ENCODE measurements at places on chromosomes 2 and 18.

DNA sequence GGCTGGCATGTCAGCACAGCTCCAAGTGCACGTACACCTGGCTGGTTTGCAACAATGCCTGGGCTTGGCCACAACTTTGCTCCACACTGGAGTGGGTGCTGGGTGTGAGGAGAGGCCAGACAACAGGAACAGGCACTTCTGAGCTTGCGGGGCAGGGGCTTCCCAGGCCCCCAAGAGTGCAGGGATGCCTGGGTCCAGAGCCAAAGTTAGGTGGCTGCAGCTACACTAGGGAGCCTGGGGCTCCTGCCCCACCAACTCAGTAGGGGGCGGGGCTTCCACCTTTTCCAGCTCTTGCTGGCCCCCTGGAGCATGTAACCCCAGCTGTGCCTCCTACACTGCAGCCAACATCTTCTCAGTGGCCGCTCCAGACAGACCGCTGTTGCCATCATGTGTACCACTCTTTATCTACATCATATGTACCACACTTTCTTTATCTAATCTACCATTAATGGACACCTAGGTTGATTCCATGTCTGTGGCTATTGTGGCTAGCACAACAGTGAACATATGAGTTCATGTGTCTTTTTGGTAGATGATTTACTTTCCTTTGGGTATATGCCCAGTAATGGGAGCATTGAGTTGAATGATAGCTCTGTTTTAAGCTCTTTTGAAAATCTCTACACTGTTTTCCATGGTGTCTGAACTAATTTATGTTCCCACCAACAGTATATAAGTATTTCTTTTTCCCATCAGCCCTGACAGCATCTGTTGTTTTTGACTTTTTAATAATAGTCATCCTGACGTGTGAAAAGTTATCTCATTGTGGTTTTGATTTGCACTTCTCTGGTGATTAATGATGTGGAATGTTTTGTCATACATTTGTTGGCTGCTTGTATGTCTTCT lies 87.9 kb downstream of the ZNF804A start:
- DNase-seq, result no peak

DNA sequence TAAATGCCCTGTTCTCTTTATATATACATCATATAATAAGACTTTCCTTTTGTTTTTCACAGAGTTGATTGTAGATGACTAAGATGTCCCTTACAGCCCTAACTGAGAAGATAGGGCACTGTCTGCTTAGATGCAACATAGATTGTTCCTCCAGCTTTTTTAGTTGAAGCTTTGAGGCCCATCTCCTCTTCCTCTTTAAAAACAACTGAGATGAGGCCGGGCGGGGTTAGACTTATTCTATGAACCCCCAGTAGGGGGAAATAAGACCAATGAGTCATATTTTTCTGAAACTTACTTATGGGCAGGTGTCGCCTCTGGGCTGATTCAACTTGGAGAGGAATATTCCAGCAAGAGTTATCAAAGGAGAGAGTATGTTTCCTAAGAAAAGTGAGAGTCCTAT lies 84.6 kb downstream of the FBXO15 start:
- DNase-seq, result no peak

DNA sequence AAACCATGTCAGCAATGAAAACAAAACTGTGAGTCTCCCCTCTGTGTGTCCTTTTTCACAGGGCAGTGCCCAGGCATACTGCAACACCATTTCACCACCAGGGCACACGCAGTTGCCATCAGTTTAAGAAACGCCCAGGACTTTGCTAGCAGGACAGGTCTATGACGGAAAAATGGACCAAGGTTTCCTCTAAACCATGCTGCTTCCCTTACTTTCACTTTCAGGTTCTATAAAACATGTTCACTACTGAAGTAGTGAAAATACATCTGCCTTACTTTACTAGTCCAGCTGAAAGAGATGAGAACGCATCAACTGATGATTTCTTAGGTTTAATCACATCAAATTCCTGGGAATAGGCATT lies 110.5 kb downstream of the TCF4 start:
- DNase-seq, result no peak

DNA sequence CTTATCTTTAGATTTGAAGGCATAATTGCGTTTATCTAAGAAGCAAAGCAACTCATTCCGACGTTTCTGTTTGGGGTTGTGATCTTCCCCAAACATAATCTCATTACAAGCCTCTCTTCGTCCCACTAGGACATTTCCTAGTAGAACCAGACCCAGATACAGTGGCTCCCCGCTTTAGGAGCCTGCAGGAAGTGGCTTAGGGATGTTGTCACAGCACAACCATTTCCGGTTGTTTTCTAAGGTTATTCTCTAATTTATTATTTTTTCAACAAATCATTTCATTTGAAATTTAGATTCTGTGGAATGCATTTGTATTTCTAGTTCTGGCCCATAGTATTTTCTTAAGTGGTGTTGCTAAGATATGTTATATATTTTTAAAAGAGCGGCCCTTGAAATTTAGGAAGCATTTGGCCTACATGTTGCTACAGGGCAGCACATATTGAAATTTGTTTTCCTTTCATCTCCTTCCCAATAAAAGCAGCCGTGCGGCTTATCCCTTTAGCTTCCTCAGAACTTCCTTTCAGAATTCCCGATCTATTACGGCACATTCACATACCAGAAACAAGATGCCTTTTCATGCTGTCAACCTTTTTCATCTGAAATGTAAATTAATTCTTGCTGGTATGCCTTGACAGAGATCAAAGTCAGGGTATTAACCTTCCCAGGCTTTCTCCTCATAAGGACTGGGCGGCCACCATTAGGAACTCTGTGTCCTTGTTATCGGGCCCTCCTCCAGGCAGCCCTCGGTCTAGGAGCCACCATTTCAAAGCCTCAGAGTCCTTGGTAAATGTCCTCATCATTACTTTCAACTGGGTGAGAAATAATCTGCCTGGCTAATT lies 210.9 kb upstream of the SP5 start:
- DNase-seq, result no peak

DNA sequence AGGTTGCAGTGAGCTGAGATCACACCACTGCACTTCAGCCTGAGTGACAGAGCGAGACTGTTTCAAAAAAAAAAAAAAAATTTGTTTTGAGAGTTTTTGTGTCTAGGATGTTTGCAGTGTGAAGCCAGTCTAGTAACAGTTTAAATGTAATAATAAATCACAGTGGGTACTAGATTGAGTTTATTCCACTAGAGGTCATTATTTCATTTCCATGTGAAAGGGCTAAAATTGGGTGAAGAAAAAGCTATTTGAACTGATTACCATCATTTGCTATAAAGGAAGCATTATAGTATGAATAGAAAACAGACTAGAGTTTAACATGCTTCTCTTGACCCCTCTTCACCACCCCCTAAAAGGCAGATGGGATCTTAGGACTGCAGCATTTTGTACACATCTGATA lies 20.3 kb downstream of the SNRPD1 start:
- DNase-seq, result no peak

GRCh38 chr2:229350883-229351282 lies 79.8 kb upstream of the PID1 start:
- no peak for DNase-seq

GRCh38 chr2:220893411-220893810 lies 678.7 kb downstream of the EPHA4 start:
- no peak for DNase-seq

- no peak for DNase-seq
Observed at GRCh38 chr2:141923657-141924056, 207.2 kb downstream of the LRP1B start.

- DNase-seq, result peak; percentile 20
Observed at GRCh38 chr2:229230911-229231310, 40.2 kb downstream of the PID1 start.

GRCh38 chr2:105903051-105903674 lies 158.5 kb downstream of the NCK2 start:
- DNase-seq, result no peak

- peak; percentile 48 for DNase-seq
Observed at GRCh38 chr2:190088917-190089316, 26.4 kb upstream of the MSTN start.

- DNase-seq, result no peak
Observed at GRCh38 chr2:28590496-28591301, 94.8 kb downstream of the PLB1 start.

GRCh38 chr2:155815851-155816250 lies 516.7 kb downstream of the NR4A2 start:
- no peak for DNase-seq

DNA sequence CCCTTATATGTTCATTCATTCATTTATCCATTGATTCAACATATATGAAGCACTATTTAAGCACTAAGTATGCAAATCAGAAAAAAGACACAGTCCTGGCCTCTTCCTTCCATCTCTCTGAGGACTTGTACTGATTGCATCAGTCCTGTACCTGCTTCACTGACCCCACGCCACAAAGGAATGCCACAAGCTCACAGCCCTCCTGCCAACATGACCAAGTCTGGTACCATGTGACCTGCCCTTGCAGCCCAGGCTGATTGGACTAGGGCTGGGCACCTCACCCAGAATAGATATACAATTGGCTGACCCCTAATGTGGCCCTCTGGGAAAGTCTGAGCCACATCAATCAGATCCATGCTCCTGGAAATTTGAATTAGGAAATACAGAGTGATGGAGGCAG lies 196.6 kb downstream of the AGPS start:
- DNase-seq, result no peak

- DNase-seq, result no peak
Observed at GRCh38 chr2:186664385-186665043, 29.3 kb upstream of the FAM171B start.

- DNase-seq, result no peak
Observed at GRCh38 chr2:43488737-43489136, 107.1 kb downstream of the THADA start.

DNA sequence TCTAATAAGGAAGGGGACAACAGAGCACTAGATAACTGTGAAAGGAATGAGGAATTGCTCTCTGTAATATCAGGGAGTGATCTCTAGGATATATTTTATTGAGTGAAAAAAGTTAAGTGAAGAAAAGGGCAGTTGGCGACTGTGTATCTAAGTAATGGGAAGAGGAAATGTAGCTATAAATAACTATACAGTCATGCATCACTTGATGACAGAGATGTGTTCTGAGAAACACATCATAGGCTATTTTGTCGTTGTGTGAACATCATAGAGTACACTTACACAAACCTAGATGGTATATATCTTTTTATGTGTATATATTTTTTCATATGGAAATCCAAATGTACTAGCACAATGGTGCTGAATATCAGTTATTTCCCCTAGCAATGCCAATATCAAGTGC lies 329.3 kb downstream of the TXNL1 start:
- no peak for DNase-seq

DNA sequence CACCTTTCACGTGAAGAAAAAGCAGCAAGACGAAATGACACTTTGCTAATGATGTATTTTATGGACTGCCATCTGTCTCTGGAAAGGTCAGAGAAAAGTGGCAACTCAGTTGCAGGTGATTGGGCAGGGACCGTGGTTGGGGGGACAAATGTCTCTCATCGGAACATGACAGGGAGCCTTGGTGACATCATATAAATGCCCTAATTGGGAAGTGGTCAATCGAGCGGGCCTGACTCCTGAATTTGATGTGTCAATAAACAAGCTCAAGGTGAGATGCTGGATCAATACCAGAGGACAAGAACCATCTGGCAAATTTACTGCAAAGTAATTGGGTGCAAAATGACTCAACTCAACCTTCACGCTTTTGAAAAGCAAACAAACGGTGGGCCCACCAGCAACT lies 151.9 kb upstream of the SKOR2 start:
- no peak for DNase-seq

GRCh38 chr18:3153107-3153704 lies 66.6 kb downstream of the MYOM1 start:
- no peak for DNase-seq

DNA sequence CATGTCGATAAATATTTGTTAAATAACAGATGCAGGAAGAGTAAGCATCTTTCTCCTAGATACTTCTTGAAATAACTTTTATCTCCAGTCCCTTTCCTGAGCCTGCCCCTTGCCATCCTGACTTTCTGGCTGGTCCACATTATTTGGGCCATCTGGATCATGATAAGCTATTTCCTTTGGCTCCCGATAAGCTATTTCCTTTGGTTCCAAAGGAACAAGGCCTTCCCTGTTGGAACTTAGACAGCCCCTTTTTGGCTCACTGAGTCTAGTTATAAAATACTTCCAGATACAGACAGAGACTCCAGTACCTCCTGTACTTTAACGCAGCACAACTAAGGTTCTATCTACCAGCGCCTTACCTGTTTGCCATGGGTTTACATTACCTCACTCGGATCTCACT lies 205.3 kb upstream of the CCDC150 start:
- no peak for DNase-seq

- DNase-seq, result no peak
Observed at GRCh38 chr2:152456262-152456661, 121.3 kb downstream of the FMNL2 start.

DNA sequence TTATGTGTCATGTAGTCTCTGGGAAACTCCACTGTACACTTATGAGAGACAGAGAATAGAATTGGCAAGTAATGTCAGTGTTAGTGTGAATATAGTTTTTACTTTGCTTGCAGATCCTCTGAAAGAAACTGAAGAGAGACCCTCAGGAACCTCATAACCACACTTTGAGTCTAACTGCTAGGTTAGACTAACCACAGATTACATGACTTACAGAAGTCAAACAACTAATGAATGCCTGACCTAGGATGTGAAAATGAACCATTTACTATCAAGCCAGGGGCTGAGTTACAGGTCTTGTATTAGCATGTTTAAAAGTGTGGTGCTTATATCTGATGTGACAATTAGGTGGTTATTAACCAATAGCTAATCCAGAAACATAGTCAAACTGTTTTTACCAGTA lies 280.4 kb upstream of the LRATD1 start:
- DNase-seq, result no peak

GRCh38 chr2:66585587-66585986 lies 150.7 kb downstream of the MEIS1 start:
- no peak for DNase-seq

DNA sequence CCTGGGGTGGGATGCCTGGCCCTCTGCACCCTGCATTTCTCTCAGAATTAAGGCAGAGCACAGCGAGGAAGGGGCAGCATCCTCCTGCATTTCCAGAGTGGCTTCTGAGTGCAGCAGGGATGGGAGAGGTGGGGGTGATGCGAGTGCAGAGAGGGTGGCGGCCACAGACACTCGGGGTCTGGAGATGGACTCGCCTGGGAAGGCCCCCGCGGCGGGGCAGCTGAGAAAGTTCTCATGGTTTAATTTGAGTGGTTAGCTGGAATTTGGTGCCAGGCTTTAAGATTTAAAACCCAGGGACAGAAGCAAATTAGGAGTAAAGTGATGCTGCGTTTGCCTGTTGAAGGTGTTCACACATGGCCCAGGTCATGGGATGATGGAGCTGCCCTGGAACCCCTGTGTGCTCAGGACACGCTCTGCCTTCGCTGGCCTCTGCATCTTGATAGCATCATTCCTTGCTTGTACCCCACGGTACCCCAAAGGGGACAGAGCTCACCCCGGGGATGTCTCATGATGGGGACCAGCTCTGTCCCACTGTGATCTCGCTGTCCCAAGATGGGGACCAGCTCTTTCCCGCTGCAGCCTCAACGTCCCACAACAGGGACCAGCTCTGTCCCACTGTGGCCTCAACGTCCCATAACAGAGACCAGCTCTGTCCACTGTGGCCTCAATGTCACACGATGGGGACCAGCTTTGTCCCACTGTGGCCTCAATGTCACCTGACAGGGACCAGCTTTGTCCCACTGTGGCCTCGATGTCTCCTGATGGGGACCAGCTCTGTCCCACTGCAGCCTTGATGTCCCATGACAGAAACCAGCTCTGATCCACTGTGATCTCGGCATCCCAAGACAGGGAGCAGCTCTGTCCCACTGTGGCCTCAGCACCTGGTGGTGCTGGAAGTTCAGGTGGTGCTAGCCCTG lies 27.5 kb downstream of the TMEM18 start:
- DNase-seq, result no peak

GRCh38 chr2:133425612-133426011 lies 142.7 kb downstream of the NCKAP5 start:
- DNase-seq, result no peak
